ENCODE measurements at places on chromosomes 7 and 10. TPM values are rescaled to one million over a fixed set of nuclear protein-coding genes. Genes with fewer than 3 reads are reported as not detected.

- H3K36me3 ChIP-seq: no peaks in the 10 kb centered on the region
- H3K27me3 ChIP-seq: no peaks in the 10 kb centered on the region
- no peak overlapping the region for H3K27ac ChIP-seq
- peak; percentile 56 for DNase-seq
Observed at GRCh38 chr10:58608351-58608750, 95.7 kb downstream of the BICC1 start.

DNA sequence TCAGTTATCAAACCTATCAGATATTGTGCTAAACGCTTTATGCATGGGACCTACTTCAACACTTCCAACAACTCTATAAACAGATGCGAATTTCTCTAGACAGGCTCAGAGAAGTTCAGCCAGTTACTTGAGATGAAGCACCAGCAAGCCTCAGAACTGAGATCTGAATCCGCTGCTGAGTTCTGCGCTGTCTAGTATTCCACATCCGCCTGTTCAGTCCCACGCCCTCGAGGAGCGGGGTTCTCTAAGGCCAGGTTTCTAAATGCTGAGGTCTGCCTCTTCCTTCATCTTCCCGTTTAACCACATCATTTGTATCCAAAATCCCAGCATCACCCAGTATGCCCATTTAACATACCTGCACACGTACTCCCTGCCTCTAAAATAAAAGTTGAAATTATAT lies 297.8 kb upstream of the ZNF32 start:
- no peak for DNase-seq
- no peak overlapping the region for H3K27ac ChIP-seq
- H3K27me3 ChIP-seq: no peaks in the 10 kb centered on the region
- H3K4me3 ChIP-seq: no peak overlapping the region

CALHM3 gene
- not detected for total RNA-seq

DNA sequence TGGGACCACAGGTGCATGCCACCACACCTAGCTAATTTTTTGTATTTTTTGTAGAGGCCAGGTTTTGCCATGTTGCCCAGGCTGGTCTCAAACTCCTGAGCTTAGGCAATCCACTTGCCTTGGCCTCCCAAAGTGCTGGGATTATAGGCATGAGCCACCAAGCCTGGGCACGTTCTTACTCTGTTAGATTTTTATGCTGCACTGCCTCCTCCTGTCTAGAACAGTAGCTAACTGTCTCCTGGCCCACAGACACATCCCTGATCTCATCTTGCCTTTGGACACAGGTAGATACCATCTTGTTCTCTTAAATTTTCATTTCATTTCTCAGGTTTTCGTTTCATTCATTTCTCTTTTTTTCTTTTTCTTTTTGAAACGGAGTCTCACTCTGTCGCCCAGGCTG lies 41.1 kb downstream of the BLVRA start:
- H3K4me1 ChIP-seq: no peaks in the 10 kb centered on the region
- no peaks in the 10 kb centered on the region for H3K27me3 ChIP-seq
- no peak overlapping the region for H3K27ac ChIP-seq
- peaks cover 4% of the 10 kb centered on the region for H3K36me3 ChIP-seq
- no peak for DNase-seq

MEOX2 gene
- total RNA-seq: 0.50 TPM

- DNase-seq: no peak
- H3K36me3 ChIP-seq: peaks cover 10% of the 10 kb centered on the region
- no peak overlapping the region for H3K27ac ChIP-seq
- H3K27me3 ChIP-seq: no peaks in the 10 kb centered on the region
- no peak overlapping the region for H3K4me3 ChIP-seq
Observed at GRCh38 chr7:47304727-47305719, 276.9 kb downstream of the TNS3 start.

ZNF3 gene
- total RNA-seq: 30.8 TPM

DNA sequence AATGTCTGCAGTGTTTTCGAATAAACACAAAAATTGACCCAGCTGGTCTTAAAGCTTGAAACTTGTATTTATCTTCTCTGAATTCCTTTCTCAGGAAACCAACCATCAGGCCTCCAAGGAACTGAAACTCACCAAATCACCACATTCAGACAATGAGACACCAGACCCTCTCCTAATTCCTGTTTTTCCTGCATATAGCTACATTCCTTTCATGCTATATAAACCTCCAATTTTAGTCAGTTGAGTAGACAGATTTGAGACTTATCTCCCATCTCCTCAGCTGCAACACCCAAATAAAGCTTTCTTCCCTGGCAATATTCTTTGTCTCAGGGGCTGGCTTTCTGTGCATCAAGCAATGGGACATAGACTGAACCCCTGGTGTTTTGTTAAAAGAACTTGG lies 317.0 kb downstream of the CACNA2D1 start:
- no peaks in the 10 kb centered on the region for H3K27me3 ChIP-seq
- no peak overlapping the region for H3K27ac ChIP-seq
- H3K36me3 ChIP-seq: no peaks in the 10 kb centered on the region

RABGEF1 gene
- 40.1 TPM for total RNA-seq

- no peak overlapping the region for H3K27ac ChIP-seq
- no peaks in the 10 kb centered on the region for H3K27me3 ChIP-seq
- no peaks in the 10 kb centered on the region for H3K4me1 ChIP-seq
Observed at GRCh38 chr7:7125963-7126362, 56.4 kb upstream of the C1GALT1 start.

CABCOCO1 gene
- total RNA-seq: 0.26 TPM

GRCh38 chr7:74514131-74514591 lies 60.5 kb downstream of the GTF2IRD1 start:
- H3K36me3 ChIP-seq: no peaks in the 10 kb centered on the region
- H3K27ac ChIP-seq: no peak overlapping the region
- H3K27me3 ChIP-seq: no peaks in the 10 kb centered on the region

DNA sequence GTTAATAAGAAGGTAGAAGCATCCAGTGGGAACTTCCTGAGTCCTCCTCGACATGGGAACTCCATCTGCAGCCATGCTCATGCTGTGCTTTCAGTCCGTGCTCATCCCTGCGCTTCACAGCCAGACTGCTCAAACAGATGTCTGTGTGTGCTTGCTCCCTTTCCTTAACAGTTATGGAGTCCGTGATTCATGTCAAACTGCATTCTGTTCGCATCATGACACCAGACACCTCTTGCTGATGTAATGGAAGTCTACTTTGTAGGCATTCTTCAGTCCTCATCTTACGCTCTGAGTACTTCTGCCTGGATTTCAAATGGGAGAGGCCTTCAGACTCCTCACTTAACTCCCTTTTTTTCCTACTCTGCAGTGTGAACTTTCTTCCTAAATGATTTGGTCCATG lies 304.9 kb downstream of the SUGCT start:
- no peak overlapping the region for H3K27ac ChIP-seq
- no peaks in the 10 kb centered on the region for H3K27me3 ChIP-seq
- no peak overlapping the region for H3K4me3 ChIP-seq
- H3K36me3 ChIP-seq: no peaks in the 10 kb centered on the region
- H3K4me1 ChIP-seq: peaks cover 4% of the 10 kb centered on the region

VGF gene
- 0.66 TPM for total RNA-seq

LEP gene
- 2.8 TPM for total RNA-seq

GRCh38 chr7:123637203-123637602 lies 18.5 kb upstream of the LMOD2 start:
- H3K27me3 ChIP-seq: no peaks in the 10 kb centered on the region
- H3K4me1 ChIP-seq: no peaks in the 10 kb centered on the region
- DNase-seq: no peak
- no peak overlapping the region for H3K27ac ChIP-seq
- H3K36me3 ChIP-seq: no peaks in the 10 kb centered on the region

BTBD16 gene
- not detected for total RNA-seq

DNA sequence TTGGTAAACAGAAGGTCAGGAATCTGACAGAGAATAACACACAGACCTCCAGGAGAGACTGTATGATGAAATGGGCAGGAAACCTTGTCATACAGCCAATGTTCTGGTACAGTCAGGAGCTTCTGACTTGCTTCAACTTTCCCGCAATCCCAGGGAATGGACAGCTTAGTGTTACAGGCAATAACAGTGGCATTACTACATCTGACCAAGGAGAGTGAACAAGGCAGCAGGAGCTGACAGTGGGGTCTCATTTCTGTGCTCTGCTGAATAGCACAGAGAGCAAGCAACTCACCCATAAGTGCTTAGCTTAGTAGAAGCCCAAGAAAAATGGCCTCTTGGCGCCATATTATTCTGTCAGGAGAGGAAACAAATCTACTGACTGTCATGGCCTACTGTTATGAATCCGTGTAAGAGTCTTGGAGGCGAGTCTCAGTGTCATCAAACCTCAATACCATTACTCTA lies 186.2 kb upstream of the MTPN start:
- peak; percentile 44 for DNase-seq
- H3K4me3 ChIP-seq: no peak overlapping the region
- H3K4me1 ChIP-seq: no peaks in the 10 kb centered on the region
